ENCODE measurements at places on chromosomes 5 and 9.

DNA sequence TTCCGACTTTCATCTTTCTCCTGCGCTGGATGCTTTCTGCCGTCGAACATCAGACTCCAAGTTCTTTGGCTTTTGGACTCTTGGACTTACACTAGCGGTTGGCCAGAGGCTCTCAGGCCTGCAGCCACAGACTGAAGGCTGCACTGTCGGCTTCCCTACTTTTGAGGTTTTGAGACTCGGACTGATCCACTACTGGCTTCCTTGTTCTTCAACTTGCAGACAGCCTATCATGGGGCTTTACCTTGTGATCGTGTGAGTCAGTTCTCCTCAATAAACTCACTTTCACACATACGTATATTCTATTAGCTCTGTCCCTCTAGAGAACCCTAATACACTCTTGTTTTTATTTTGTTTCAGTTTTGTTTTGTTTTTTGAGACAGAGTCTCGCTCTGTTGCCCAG, 10.3 kb downstream of the FKBP15 start:
- DNase-seq = no peak

DNA sequence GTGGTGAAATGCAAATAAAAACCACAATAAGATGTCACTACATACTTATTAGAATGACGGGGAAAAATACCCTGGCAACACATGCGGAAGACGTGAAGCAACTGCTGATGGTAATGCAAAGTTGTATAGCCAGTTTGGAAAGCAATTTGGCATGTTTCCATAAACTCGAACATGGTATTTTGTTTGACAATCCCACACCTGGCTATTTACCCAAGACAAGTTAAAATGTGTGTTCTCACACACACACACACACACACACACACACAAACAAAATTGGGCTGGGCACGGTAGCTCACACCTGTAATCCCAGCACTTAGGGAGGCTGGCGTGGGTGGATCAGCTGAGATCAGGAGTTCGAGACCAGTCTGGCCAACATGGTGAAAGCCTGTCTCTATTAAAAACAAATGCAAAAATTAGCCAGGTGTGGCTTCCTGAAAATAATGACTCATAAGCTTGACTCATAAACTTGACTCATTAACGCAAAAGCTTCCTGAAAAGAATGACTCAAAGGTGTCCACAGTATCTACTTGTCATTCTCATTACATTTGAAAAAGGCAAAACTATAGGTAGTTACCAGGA, 456.5 kb downstream of the CDH18 start:
- DNase-seq = no peak

DNA sequence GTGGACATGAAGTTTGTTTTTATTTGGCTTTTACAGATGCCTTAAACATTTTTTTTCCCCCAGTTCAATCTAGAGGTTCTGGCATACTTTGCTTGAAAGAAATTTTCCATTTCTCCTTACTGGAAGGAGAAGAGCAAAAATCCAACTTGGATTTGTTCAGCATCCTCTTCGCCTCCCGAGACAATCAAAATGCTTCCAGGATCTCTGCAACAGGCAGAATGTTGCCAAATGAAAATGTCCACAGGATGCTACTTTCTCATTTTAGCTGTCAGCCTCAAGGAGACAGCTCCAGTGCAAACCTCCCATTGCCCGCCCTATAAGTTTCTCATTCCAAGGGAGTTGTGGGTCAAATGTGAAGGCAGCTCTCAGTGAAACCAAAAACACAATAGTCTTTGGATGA, 1972.1 kb downstream of the MAT2B start:
- DNase-seq = no peak

DNA sequence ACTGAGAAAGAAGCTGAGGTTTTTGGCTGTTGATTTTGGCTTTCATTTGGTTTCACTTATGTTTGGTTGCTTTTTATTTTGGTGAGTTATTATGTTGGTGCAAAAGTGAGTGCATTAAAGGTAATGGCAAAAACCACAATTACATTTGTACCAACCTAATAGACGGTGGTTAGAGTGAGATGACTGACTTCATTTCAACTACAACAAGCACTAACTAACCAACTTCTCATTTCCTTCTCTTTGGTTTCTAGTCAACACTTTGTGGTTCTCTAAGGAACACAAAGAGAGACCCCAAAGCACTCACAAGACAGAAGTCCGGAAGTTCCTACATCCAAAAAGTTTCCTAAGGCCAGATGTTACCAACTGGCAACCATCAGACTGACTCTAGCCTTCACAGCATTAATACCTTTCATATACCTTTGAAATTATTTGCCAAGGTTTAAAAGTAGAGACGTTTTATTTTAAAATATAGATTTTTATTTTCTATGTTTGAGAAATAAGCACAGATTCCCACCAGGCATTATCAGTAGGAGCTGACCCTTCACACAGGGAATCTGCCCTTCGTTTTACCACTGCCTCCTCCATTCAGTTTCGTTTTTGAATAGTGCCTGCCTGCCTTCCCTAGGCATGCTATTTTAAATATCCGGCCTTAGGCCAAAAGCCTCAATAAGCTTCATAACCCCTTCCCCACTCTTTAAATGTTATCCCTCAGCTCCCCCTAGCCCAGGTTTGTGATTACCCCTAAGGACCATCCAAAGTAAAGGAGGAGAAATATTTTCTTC, 301.1 kb upstream of the PTGER4 start:
- peak; percentile 72 for DNase-seq

GRCh38 chr5:173928871-173929574, 40.9 kb downstream of the CPEB4 start:
- DNase-seq = no peak

- no peak for DNase-seq
Measured at GRCh38 chr9:135127718-135128670, 40.5 kb downstream of the OLFM1 start.

GRCh38 chr9:7534211-7534935, 265.2 kb downstream of the DMAC1 start:
- DNase-seq = no peak

DNA sequence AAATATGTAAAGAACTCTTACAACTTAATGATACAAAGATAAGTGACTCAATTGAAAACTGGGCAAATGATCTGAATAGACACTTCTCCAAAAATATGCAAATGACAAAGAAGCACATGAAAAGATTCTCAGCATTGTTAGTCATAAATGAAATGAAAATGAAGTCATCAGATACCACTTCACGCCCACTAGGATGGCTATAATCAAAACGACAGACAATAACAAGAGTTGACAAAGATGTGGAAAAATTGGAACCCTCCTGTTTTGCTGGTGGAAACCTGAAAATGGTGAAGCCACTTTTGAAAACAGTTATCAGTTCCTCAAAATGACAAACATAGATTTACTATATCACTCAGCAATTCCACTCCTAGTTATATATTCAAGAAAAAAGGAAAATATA, 7.9 kb upstream of the SYK start:
- peak; percentile 47 for DNase-seq

DNA sequence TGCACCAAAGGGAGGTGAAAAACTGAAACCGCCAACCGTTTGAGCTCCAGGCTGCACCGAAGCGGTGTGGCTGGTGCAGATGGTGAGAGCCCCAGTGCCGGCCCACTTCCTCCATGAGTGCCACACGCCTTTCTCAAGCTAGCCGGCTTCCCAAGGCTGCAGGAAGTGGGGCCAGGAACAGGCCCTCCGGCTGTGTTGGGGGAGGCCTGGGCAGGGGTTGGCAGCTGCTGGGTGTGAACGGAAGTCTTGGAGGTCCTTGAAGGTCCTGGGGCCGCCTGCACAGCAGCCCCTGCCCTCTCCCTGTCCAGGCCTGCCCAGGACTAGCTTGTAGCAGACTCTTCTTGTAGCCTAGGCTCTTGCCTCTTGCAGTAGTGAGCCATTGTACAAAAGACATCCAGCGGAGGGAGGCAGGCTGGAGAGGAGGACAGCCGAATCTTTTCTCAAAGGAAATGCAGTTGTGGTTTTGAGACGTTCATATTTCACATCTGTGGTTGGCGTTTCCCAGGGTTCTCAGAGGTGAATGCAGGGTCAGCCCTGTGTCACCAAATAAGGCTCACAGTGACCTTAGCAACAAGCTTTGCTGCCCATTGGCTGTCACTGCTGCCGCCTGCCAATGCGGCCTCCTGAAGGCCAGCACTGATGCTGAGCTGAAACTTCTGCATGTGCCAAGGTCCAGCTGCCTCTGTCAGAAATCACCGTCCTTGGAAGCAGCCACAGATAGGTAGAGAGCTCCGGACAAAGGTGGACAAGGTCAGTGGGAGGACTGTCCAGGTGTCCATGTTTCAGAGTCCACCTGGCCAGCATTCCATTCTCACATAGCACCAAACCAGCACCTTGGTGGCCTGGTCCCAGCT, 23.9 kb downstream of the IRF1 start:
- DNase-seq = peak; percentile 97

GRCh38 chr5:9098990-9099389, 446.9 kb downstream of the SEMA5A start:
- no peak for DNase-seq

GRCh38 chr5:125198270-125198974, 452.0 kb upstream of the ZNF608 start:
- DNase-seq = peak; percentile 15

DNA sequence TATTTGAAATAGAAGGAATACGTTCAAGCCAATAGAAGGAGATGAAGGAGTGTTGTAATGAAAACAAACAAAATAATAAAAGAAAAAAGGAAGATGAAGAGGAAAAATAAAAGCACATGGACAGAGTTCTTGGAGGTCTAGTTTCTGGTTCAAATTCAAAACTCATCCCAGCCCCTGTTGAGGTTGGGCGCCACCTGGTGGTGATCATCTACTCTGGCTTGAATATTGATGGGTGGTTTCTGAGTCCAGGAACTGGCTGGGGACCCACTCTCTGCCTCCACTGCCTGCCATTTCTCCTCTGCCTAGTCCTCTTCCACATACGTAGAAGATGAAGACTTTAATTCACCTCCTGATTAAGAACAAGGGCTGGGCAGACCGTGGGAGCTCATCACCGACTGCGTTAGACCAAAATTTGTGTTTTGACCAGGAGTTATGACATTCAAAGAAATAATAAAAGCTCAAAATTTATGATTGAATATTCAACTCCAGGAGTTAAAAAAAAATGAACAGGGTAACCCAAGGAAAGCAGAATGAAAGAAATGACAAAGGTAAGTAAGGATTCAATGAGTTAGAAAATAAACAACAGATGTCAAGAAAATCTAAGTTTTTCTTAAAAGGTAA, 99.0 kb upstream of the SLC1A3 start:
- DNase-seq = peak; percentile 76

GRCh38 chr5:102843997-102844396, 88.9 kb downstream of the PAM start:
- no peak for DNase-seq

DNA sequence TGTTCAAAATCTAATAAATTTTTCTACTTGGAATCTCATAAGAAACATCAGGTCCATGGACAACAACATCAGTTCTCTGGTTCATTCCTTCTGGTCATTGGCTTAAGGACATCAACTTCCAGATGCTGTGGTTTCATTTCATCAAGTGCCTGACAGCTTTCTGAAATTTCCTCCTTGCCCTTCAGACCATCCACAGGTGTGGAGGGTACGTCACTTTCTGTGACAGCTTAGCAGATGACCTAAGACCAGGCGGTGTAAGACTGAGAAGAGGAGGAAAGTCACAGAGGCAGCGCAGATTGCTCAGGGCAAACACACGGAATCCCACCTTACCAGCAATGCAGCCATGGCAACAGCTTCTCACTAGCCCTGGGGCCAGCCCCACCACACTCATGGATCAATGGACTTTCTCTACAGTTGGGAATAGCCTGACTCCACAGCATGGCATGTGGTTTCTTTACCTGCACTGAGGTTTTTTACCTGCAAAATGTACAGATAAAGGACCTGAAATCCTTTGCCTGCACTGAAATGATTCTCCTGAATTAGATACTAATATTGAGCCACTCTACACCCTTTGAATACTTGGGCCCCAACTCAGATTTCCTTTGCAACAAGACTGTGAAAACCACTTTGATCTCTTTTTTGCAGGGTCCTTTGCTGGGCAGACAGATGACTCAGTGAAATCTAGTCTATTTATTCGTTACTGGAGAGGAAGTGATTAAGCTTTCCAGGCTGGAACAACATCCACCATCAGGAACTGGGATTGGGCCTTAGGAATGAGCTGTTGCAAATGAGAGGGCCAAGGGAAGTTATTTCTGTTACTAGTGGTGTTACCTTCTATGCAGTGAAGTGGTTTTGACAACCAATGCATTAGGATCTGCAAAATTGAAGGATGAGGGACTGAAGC, 26.9 kb downstream of the TICAM2 start:
- peak; percentile 68 for DNase-seq

DNA sequence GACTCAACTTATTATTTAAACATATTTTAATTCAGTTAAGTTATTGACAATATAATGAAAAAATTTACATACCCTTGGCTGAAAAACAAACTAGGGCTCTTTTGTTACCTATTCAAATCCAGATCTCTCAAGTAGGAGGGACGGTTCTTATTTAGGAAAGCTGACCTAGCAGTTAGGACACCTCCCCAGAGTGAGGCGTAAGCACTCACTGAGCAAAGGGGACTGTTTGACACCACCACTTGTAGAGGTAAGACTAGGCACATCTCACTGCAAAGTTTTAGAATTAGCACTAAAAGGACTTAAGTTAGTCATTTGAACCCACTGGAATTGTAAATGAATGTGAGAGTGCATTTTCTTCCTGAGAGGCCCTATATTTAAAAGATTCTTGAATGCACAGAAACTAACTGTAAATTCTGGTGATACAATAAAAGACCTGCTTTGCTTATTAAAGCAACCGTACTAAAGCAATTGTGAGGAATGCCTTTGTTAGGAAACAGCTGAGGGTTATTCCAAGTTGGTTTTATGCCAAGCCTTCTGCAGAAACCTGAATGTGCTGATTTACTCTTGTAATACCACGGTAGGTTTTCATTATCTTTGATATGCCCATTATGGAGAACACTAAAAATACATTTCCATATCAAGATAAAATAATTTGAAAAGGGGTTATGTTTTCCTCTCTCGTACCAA, 16.2 kb downstream of the HACD4 start:
- DNase-seq = no peak

- DNase-seq = no peak
Measured at GRCh38 chr9:14813336-14814248, 91.1 kb upstream of the CER1 start.

DNA sequence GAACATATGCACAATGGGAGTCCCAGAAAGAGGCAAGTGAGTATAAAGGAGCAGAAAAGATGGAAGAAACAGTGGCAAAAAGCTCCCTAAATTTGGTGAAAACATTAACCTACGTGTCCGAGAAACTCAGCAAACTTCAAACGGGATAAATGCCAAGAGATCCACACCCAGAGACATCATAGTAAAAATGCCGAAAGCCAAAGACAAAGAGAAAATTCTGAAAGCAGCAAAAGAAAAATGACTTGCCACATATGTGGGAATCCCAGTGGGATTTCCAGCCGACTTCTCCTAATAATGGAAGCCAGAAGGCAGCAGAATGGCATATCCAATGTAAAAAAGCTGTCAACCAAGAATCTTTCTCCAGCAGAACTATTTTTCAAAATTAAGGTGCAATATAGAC, 101.2 kb downstream of the ADAMTS2 start:
- DNase-seq = no peak

DNA sequence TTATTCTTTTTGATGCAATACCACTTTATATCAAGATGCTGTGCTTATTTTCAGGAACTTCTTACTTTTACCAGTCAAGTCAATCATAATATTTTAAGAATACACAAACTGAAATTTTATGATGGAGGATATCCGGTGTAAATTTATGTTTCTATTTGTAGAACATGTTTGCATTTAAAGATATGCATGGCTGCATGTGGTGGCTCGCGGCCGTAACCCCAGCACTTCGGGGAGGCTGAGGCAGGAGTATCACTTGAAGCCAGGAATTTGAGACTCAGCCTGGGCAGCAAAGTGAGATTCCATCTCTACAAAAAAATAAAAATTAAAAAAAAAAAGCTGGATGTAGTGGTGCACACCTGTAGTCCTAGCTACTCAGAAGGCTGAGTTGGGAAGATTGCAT, 73.5 kb upstream of the ALDH1A1 start:
- DNase-seq = peak; percentile 24

Data from GM12865 (cell line).